Smooth muscle cell of the coronary artery (primary cell): ENCODE measurements at places on chromosomes 2 and 18. TPM values are rescaled to one million over a fixed set of nuclear protein-coding genes. Genes with fewer than 3 reads are reported as not detected.

GPR55 gene
- total RNA-seq = not detected in 2 replicates

EHD3 gene
- total RNA-seq = 23.1 and 62.2 TPM in 2 replicates

CLEC4F gene
- not detected in 2 replicates for total RNA-seq

CMPK2 gene
- 0.15 and 0.35 TPM in 2 replicates for total RNA-seq

SERPINB13 gene
- total RNA-seq = not detected in 2 replicates

CYRIA gene
- 0.75 and 4.3 TPM in 2 replicates for total RNA-seq

IL1A gene
- total RNA-seq = 4.1 TPM in 1 of 2 replicates, not detected in the other

ACADL gene
- 0.12 and 0.83 TPM in 2 replicates for total RNA-seq

UGT1A1 gene
- total RNA-seq = not detected in 2 replicates

YES1 gene
- total RNA-seq = 22.7 and 137 TPM in 2 replicates

COPS9 gene
- 63.1 and 151 TPM in 2 replicates for total RNA-seq

BOLL gene
- total RNA-seq = not detected in 2 replicates

DSG4 gene
- total RNA-seq = not detected in 2 replicates
